ENCODE measurements at places on chromosomes 2 and 18.

- no peak for DNase-seq
These were observed 23.2 kb downstream of the SPEG start for GRCh38 chr2:219457784-219458369.

DNA sequence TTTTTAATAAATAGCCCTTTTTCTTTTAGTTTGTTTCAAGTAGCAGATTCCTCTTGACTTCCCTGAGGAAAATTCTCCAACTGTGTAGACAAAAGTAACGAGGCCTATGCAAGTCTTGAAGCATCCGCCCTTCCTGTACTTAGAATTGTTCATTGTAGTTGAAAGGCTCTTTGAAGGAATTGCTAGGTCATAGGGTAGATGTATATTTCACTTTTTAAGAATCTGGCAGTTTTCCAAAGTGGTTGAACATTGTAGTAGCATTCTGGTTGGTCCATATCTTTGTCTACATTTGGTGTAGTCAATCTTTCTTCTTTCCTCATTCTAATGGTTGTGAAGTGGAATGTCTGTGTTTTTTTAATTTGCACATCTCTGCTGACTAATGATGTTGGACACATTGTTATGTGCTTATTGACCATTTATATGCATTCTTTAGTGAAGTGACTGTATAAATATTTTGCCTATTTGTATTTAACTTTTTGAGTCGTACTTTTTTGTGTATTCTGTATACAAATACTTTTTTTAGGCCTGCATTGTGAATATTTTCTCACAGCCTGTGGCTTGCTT lies 5.6 kb upstream of the SERPINB11 start:
- DNase-seq, result no peak

DNA sequence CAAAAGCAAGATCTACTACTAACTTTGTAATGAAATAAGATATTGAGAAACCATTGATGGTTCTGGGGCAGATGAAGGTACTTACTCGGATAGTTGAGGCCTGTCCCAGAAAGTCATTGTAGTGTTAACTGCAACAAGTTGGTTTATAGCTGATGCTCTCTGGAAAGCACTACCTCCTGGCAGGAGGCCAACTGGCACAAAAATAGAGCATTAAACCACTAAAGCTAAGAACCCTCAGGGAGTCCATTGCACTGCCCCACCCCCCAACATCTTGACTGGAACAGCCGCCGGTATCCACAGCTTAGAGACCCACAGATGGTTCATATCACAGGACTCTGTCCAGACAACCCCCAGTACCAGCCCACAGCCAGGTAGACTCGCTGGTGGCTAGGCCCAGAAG lies 552.5 kb upstream of the CRIM1 start:
- DNase-seq, result no peak

- no peak for DNase-seq
These were observed 162.0 kb downstream of the SH3BP4 start for GRCh38 chr2:235113854-235114253.

DNA sequence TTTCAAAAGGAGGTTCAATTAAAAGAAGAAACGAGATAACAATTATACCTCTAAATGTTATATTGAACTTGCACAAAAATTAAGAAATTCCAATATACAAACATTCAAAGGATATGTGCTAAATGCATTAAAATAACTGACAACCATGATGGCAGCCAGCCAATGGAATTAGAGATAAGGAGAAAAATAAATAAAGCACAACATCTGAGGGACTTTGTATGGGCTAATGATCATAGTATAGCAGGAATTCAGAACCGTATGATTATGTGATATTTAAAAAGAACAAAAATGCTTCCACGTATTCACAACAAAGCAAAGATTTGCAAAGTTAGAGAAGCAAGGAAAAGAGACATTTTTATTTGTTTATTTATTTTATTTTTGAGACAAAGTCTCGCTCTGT lies 1103.0 kb downstream of the CBLN2 start:
- DNase-seq, result no peak

All from GM18507 (cell line).